ENCODE measurements at places on chromosomes 6 and 20. TPM values are rescaled to one million over a fixed set of nuclear protein-coding genes. Genes with fewer than 3 reads are reported as not detected.

FRK gene
- polyA plus RNA-seq: 1.8 TPM

LHFPL5 gene
- not detected for polyA plus RNA-seq

ERVFRD-1 gene
- polyA plus RNA-seq: 0.02 TPM

IP6K3 gene
- polyA plus RNA-seq: 0.65 TPM

TOP1 gene
- 27.0 TPM for polyA plus RNA-seq

ENPP1 gene
- polyA plus RNA-seq: 0.84 TPM

TTI1 gene
- 4.6 TPM for polyA plus RNA-seq

KCNB1 gene
- 0.49 TPM for polyA plus RNA-seq

SLPI gene
- 1,882 TPM for polyA plus RNA-seq

NRSN1 gene
- polyA plus RNA-seq: 0.04 TPM

TBC1D32 gene
- 1.1 TPM for polyA plus RNA-seq

FAM83B gene
- polyA plus RNA-seq: 2.7 TPM

RAB32 gene
- polyA plus RNA-seq: 1.6 TPM

CRYBG1 gene
- 45.2 TPM for polyA plus RNA-seq

KCNG1 gene
- polyA plus RNA-seq: 7.6 TPM

FKBP5 gene
- 45.9 TPM for polyA plus RNA-seq

TBXT gene
- not detected for polyA plus RNA-seq

LRRC73 gene
- polyA plus RNA-seq: 0.14 TPM

SLC35F1 gene
- 0.08 TPM for polyA plus RNA-seq

CDH4 gene
- 0.05 TPM for polyA plus RNA-seq

ADTRP gene
- 0.35 TPM for polyA plus RNA-seq

GSTA2 gene
- not detected for polyA plus RNA-seq

EPPIN gene
- not detected for polyA plus RNA-seq

PROKR2 gene
- not detected for polyA plus RNA-seq

DDX43 gene
- 0.60 TPM for polyA plus RNA-seq

OTOR gene
- not detected for polyA plus RNA-seq

GSTA5 gene
- polyA plus RNA-seq: not detected

BACH2 gene
- 0.24 TPM for polyA plus RNA-seq

SF3B5 gene
- 206 TPM for polyA plus RNA-seq

NEU1 gene
- polyA plus RNA-seq: 13.6 TPM

GPLD1 gene
- 0.16 TPM for polyA plus RNA-seq

SLC52A3 gene
- 5.6 TPM for polyA plus RNA-seq

MOCS1 gene
- 5.9 TPM for polyA plus RNA-seq

MAS1L gene
- not detected for polyA plus RNA-seq

TXLNB gene
- 0.16 TPM for polyA plus RNA-seq

FAM162B gene
- 0.71 TPM for polyA plus RNA-seq

TCF21 gene
- polyA plus RNA-seq: 1.9 TPM

SYTL3 gene
- 2.4 TPM for polyA plus RNA-seq

WASF1 gene
- 7.7 TPM for polyA plus RNA-seq

DNMT3B gene
- polyA plus RNA-seq: 0.96 TPM

BAG2 gene
- 0.77 TPM for polyA plus RNA-seq

ERMARD gene
- 18.4 TPM for polyA plus RNA-seq

EPB41L2 gene
- 7.8 TPM for polyA plus RNA-seq

TMEM151B gene
- not detected for polyA plus RNA-seq

TPX2 gene
- 13.6 TPM for polyA plus RNA-seq

All from esophagus (tissue), 2 donors.